ENCODE measurements at places on chromosomes 11 and 22.

GRCh38 chr11:133506023-133506422 is 26.3 kb downstream of the OPCML start:
- DNase-seq, result no peak

GRCh38 chr22:44521326-44522074 is 23.5 kb upstream of the RTL6 start:
- no peak for DNase-seq

GRCh38 chr11:61024938-61025820 is 53.7 kb downstream of the CD6 start:
- peak; percentile 53 for DNase-seq

- DNase-seq, result no peak
Observed at GRCh38 chr11:134882141-134882540, 470.1 kb upstream of the B3GAT1 start.

GRCh38 chr11:102971766-102972165 is 16.2 kb upstream of the MMP13 start:
- DNase-seq, result no peak
